Glomerular endothelial cell (primary cell): ENCODE measurements at places on chromosomes 11 and 22. TPM values are rescaled to one million over a fixed set of nuclear protein-coding genes. Genes with fewer than 3 reads are reported as not detected.

GRCh38 chr11:73995731-73996130 is 13.1 kb upstream of the UCP2 start:
- no peak for DNase-seq

DNA sequence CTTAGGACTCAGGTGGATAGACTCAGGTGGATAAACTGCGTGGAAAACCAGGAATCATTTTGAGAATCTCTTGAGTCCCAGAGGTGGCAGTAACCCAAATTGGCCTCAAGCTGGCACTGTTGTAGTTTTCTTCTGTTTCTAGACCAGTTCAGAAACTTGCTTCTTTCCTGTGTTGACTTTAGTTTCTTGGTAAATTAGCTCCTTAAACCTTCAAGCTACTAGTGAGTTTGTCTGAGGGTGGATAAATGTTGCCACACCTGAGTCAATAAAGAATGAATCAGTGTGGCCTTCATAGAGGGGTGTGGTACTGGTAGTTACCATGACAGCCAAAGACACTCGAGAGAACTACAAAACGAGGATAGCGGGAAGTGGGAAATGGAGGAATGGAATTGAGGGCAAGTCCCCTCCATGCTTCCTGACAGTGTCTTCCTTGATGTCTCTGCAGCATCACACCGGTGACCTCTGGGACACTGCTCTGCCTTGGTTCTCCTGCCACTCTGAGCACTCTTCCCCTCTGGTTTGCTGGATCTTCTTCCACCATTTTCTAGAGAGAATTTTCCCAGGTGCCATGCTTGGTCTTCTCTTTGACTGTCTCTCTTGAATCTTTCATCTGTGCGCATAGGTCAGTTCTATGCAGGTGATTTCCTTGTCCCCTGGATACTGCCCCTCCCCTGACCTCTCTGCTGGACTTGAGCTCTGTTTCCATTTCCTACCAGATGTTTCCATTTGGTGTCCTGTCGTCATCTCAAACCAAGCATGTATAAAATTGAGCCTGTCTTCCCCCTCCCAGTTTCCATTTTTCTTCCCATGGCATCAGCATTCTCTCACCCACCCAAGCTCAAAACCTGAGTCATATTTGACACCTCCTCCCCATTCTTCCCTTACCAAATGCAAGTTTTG is 7.2 kb downstream of the POLD4 start:
- DNase-seq, result no peak

DNA sequence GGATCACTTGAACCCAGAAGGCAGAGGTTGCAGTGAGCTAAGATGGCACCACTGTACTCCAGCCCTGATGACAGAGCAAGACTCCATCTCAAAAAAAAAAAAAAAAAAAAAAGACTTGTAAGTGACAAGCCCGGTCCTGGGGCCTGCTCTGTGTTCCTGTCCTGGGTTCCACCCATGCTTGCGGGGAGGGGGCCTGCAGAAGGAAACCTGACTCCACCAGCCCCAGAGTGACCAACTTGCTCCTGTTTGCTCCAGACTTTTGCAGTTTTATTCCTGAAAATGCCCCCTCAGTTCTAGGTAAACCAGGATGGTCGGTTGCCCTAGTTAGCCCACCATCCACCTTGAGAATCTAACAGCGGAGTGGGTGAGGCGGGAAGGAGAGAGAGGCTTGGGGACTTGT is 10.1 kb upstream of the LRP5 start:
- no peak for DNase-seq

GRCh38 chr11:6745465-6746015 is 26.2 kb downstream of the OR2AG2 start:
- DNase-seq, result no peak

DNA sequence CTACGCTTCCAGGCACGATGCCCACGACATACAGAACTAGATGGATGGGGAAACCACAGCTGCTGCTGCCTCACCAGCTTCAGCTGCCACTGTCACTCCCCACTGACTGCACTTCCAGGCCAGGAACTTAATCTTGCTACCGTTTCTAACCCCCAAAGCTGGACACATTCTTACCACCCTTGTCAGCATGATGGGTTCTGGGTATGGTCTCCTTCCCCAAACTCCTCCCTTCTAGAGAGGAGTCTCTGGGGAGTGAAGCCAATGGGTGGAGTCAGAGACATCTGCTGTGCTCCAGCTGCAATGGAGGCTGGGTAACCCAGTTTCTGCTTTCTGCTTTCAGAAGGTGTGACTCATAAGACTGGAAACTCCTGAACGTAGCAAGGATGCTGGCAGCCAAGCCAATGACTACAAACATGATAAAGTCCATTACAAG is 87.0 kb upstream of the THY1 start:
- no peak for DNase-seq

GRCh38 chr11:70873736-70874412 is 378.5 kb downstream of the SHANK2 start:
- DNase-seq, result no peak

- DNase-seq, result no peak
These were observed 10.8 kb downstream of the PPFIBP2 start for GRCh38 chr11:7524462-7525235.

DNA sequence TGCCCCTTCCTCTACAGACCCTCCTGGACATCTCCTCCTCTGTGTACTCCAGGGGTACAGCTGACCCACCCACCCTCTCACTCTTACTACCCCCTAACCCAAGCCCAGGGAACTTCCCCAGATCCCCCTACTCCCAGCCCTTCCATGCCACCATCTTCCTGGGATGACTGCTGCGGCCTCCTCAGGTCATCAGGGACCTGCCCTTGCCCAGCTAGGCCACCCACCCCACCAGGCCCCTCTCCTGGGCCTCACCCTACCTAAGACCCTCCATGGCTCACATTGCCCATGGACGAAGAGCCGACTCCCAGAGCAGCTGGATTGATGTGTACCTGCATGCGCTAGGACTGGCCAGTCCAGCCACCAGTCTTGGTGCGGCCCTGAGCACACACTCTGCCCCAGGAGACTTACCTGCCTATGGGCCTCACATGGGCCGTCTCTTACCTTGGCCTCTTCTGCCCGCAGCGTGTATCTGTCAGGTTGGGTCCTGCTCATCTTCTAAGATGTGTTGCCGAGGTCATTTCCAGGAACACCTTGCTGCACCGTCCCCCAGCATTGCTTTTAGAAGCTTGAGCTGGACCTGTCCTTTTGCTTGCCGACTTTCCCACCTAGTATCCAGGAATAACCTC is 2.0 kb upstream of the CLDN5 start:
- DNase-seq, result no peak

Gene KRTAP5-5
- not detected in 2 replicates for total RNA-seq

- DNase-seq, result no peak
These were observed 266.7 kb upstream of the CTSC start for GRCh38 chr11:88604260-88604659.

Gene KLHDC7B
- total RNA-seq, result not detected in 2 replicates

- no peak for DNase-seq
These were observed 1.1 kb upstream of the PLXNB2 start for GRCh38 chr22:50308597-50308935.

GRCh38 chr11:120183701-120184141 is 27.1 kb upstream of the OAF start:
- no peak for DNase-seq

Gene MED17
- total RNA-seq, result 31.5 and 41.9 TPM in 2 replicates

Gene CTTN
- total RNA-seq, result 389 and 537 TPM in 2 replicates

Gene DRD4
- total RNA-seq, result not detected in 2 replicates

GRCh38 chr11:131411636-131412035 is 41.2 kb downstream of the NTM start:
- DNase-seq, result no peak

Gene PARVG
- total RNA-seq, result not detected in 2 replicates

- DNase-seq, result no peak
These were observed 3.6 kb downstream of the C11orf87 start for GRCh38 chr11:109425554-109425953.

GRCh38 chr11:104219096-104219495 is 55.1 kb upstream of the PDGFD start:
- DNase-seq, result no peak

Gene C22orf42
- total RNA-seq, result not detected in 2 replicates

- DNase-seq, result no peak
These were observed 307.7 kb upstream of the KIRREL3 start for GRCh38 chr11:127308291-127308690.

Gene RBMXL2
- total RNA-seq, result not detected in 2 replicates

- no peak for DNase-seq
These were observed 967 bp upstream of the LZTR1 start for GRCh38 chr22:20980938-20981722.

Gene TRIM51
- total RNA-seq, result not detected in 2 replicates

Gene SHANK2
- total RNA-seq, result 4.7 and 5.3 TPM in 2 replicates

- no peak for DNase-seq
These were observed 107.6 kb upstream of the ASPHD2 start for GRCh38 chr22:26321469-26321913.

DNA sequence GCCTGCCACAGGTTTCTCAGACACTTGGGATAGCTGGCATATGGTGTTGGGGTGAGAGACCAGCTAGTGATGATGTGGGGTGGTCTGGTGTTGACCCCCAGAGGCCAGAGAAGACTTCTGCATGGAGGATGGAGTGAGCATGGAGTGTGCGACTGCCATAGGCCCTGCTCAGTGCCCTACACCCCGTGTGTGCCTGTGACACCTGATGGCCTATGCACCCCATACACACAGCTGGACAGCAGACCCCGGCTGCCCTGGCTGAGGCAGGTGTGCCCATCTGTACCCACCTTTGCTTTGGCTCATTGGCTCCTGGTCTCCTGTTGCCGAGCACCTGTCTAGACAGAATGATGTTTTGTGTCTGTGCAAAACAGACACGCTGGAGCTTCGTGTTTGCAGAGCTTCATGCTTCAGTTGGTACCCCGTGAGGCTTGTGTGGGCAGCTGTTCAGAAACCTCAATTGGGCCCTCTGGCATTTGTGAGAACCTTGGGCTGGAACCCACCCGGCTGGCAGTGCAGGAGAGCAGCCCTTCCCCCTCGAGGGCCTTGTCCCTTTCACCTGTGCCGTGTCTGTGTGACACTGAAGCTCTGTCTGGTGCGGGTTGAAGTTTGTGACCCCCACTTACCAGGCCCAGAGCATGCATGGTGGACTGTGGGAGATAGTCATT is 27.6 kb downstream of the BCR start:
- DNase-seq, result no peak

GRCh38 chr11:128809128-128809527 is 58.0 kb downstream of the KCNJ1 start:
- no peak for DNase-seq

Gene TEX12
- total RNA-seq, result 0.23 TPM in 1 of 2 replicates, not detected in the other

GRCh38 chr11:110762590-110762989 is 50.4 kb upstream of the ARHGAP20 start:
- no peak for DNase-seq

Gene ELFN2
- 3.2 and 5.0 TPM in 2 replicates for total RNA-seq

Gene KDM4D
- 0.58 and 0.99 TPM in 2 replicates for total RNA-seq

Gene PRDX5
- 305 and 480 TPM in 2 replicates for total RNA-seq

Gene CDCA5
- total RNA-seq, result 3.7 and 5.1 TPM in 2 replicates

DNA sequence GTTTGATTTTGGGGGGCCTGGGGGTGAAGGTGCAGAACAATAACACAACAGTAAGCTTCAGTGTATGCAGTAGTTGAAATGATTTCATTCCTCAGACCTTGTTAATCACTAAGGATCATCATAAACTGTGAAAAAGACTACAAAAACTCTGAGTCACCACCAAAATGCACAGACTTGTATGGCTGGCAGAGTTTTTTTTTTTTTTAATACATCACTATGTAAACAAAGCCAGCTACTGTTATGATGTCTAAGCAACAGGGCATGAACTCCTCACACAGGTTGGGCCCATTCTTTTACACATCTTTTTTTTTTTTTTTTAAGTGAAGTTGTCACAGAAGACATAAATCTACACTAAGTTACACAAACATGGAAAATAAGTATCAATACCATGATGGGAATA is 311.9 kb downstream of the GUCY1A2 start:
- DNase-seq, result peak; percentile 58

DNA sequence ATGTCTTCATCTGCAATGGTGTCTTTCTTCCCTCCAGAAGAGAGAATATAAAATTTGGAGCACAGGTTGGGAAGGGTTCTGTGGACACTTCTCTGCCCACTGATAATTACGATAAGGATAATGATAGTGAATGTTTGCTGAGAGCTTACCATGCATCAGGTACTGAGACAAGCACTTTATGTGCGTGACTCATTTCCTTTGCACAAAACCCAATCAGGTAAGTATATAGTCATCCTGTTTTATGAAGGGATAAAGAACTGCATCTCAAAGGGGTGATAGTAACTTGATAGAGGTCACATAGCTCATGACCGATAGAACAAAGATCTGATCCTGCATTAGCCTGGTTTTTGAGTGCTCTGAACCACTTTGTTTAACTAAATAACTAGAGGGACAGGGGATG is 9.4 kb downstream of the DRD2 start:
- no peak for DNase-seq

- no peak for DNase-seq
These were observed 355.9 kb upstream of the RAG2 start for GRCh38 chr11:36953976-36954375.

Gene CLDN5
- total RNA-seq, result 1,303 and 1,795 TPM in 2 replicates

GRCh38 chr11:64834723-64835615 is 9.5 kb downstream of the CDC42BPG start:
- DNase-seq, result no peak

Gene OR6T1
- not detected in 2 replicates for total RNA-seq

GRCh38 chr11:104678408-104678807 is 219.9 kb downstream of the CASP12 start:
- no peak for DNase-seq

DNA sequence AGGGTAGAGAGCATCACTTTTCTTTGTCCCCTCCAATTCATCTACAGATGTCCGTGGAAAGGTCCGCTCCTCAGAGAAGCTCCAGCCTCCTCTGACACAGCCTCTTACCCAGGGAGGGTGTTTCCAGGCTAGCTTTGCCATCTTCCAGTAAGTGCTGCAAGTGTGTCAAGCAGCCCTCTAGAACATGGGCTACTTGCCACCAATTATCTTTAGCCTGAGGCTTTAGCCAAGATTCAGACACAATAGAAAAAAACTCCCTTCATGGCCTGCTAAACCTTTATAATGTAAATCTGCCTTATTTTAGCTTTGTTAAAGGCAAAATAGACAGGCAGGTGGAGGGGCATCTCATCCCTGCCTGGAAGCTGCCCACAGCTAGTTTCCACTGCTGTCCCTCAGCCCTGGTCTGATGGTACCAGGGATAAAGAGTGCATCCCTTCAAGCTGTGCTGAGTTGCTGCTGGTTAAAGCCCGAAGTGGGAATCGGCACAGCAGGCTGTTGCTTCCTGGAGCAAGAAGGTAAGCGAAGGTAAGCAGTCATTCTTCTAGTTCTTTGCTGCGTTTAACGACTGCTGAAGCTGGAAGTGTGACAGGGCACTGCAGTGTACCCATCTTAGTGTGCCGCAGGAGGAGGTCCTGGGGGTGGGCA is 190.1 kb upstream of the E2F8 start:
- DNase-seq, result no peak

DNA sequence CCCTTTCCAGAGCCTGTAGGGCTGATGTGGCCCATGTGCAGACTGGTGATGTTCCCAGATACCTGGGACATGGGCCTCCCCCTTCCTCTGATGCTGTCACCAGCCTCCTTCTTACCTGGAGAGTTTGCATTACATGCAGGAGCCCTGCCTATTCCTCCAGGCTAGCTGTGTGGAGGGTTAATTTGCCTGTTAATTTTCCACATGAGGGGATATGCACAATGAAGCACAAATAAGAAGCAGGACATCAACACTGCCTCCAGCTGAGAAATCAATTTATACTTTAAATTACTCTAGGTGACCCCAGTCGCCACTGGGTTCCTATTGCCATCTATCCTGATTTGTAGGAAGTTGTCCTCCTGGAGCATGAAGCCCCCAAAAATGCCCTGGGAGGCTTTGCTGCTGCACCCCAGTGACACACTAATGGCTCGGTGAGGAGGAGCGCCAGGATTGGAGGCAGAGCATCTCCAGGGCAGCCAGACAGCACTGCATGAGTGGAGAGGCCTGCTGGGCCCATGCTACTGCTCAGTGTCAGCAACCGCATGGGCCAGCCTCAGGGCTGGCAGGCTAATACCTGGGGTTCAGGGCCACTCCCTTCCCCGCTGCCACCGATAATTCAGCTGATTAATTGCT is 101.6 kb upstream of the USP47 start:
- no peak for DNase-seq
